ENCODE measurements at places on chromosomes 12 and 14.

DNA sequence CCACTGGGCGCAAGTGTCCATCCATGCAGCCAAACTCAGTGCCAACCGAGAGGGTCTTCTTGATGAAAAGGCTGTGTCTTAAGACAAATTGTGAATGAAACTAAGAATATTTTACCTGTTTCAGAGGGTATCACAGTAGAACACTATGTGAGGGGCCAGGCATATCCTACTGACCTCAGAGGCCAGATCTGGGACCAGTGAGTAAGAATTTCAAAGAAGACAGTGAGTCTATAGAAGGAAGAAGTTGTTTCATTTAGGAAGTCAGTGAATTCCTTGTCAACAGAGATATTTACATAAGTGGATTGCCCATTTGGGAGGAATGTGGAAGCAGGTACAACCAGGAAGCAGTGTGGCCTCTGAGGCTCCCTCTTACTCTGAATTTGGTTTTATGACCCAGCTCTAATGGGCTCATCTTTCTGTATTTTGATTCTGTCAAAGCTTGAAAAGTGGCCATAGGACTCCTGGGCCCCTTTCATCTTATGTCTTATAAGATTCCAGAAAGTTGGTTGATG, 137.4 kb downstream of the ZNF664 start:
- no peak for DNase-seq

- DNase-seq: no peak
Observed at GRCh38 chr14:33997611-33998010, 46.7 kb upstream of the EGLN3 start.

DNA sequence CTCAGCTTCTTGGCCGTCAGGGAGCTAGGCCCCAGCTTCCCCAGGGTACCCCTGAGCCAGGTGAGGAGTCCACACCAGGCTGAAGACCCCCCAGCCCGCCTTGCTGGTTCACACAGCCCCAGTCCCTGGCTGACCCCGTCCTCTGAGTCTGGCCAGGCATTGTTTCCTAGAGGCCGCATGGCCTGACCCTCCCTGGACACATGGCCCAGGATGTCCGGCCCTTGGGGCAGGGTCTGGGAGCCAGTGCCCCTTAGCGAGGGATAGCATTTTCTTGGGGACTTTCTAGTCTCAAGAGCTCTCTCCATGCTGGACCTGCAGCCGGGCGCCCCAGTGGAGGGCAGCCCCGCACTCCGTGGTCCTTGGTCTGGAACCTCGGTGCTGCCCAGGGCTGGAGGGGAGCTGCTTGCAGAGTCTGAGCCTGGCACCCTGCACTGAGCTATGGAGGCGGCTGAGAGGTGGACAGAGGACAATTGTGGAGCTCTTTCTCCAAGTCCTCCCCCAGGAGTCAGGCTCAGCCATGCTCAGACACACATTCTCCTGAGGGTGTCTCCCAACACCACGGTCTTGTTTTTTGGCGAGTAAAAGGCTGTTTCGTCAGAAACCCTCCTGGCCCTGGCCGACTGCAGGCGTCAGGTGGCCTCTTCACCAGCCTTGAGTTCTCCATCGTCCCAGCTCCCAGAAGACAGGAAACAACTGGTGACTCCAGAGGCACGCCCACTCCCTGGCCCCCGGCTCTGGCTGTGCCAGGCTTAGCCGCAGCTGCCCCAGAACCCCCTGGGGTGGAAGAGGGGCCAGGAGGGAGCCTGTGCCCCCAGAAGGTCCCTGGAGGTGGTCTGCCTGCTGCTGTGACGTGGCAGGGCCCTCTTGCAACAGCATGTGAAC, 17.6 kb upstream of the CRIP2 start:
- DNase-seq: no peak

DNA sequence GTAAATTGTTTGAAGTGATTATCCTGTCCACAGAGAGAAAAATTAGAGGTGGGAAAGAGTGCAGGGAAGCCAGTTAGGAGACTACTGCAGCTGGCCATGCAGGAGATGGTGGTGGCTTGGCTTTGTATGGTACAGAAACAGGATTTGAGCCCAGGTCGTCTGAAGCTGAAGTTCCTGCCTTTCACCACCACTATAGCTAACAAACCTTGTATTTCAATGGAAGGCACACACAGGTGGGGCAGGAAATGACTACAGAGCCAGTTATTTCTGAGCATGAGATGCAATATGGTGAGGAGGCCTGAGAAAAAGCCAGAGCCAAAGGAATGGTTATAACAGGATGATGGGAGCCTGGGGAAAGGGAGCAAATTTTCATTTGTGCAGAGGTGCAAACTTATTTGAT, 103.9 kb downstream of the BTG1 start:
- no peak for DNase-seq

GRCh38 chr12:125205386-125205785, 140.2 kb downstream of the AACS start:
- no peak for DNase-seq

GRCh38 chr12:52441320-52441911, 7.2 kb upstream of the KRT75 start:
- no peak for DNase-seq

- no peak for DNase-seq
Observed at GRCh38 chr14:83207550-83207949, 1673.9 kb upstream of the SEL1L start.

DNA sequence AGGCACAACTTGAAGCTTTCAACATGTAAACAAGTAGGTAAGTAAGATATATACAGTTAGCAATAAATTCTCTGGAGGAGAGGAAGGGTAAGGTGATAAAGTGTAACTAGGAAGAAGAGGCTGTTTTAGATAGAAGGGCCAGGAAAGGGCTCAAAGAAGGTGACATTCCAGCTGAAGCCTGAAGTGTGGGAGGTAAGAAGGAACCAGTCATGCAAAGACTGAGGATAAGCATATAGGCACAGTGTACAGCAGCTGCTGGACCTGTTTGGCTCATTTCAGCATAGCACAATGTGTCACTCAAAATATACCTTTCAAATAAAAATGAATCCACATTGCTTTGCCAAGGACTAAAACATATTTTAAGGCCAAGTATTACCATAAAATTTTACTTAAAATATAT, 28.6 kb upstream of the ARL1 start:
- no peak for DNase-seq

DNA sequence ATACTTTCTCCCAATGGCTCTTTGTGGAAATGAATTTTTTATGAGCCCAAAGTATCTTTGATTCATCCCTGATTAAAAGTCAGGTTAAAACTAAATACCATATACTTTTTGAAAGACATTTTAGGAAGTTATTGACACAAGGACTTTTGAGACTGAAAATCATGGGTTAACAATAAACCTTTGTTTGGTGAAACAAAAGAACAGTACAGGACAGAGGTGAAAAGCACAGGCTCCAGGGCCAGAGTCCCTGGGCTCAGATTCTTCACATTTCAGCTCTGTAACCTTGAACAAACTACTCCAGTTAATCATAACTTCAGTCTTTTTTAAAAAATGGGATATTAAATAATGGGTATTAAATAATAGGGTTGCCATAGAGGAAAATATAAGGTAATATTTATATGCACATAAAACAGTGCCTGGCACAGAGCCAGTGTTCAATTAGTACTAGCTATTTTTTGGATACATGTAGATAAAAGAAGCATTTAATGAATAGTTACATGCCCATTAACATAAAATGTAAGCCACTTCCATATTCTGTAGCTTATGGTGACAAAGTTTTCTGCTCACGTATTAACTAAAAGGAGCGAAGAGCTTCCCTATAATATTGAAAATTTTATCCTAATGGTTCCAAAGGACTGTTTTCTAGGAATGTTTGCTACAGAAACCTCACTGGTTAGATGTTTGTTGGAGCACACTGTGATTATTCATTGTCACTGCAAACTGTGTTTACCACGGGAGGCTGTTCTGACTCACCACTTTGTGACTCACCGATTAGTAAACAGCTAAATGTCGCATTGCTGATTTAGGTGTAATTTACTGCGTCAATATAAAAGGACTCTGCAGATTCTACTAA, 255.4 kb downstream of the DAD1 start:
- DNase-seq: no peak
